Activated T-helper 1 cell treated with anti-CD3 and anti-CD28 coated beads, Interleukin-12 subunit alpha, Interleukin-12 subunit beta, Interleukin-2, Interleukin-4 antibody, amounts not matched to agents 30 ng/mL and 10 ng/mL and 1 ng/mL, durations not matched to agents 14 hours and 24 hours and 36 hours (primary cell): ENCODE measurements at places on chromosomes 2 and 18. TPM values are rescaled to one million over a fixed set of nuclear protein-coding genes. Genes with fewer than 3 reads are reported as not detected.

DNA sequence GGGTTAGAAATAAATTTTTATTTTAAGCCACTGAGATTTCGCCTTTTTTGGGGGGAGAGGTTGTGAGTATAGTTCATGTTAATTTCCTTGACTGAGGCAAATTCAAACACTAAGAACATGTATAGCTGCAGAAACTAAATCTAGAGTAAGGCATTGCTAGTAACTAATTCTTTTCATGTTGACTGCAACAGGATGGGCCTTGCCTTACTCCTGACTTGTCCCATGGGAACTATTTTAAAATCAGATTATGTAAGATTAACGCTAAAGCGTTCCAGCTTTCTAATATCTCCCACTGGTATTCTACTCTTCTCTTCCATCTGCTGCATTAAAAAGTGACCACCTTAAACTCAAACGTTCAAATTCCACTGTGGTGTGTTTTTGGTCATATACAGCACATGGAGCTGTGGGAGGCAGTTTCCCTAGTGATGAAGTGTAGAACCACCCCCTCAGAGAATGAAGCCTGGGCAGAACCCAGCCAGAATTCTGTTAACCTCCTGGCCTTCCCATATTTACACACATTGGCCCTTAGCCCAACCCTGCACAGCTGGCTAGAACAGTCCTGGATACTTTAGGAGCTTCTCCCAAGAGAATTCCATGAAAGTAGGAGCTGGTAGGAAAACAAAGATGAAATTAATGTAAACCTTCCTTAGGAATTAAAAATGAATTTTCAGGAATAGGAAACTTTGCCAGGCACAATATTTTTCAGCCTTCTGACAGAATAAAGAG, 687.8 kb downstream of the SLC4A3 start:
- H3K36me3 ChIP-seq: no peaks in the 10 kb centered on the region
- H3K4me1 ChIP-seq: no peaks in the 10 kb centered on the region
- peaks cover 2% of the 10 kb centered on the region for H3K27me3 ChIP-seq
- H3K4me3 ChIP-seq: no peak overlapping the region
- DNase-seq: no peak

The FSIP2 gene
- total RNA-seq: 0.23 TPM in 1 of 2 replicates, not detected in the other

- peaks cover 20% of the 10 kb centered on the region for H3K4me1 ChIP-seq
- DNase-seq: no peak
- no peak overlapping the region for H3K27ac ChIP-seq
- peaks cover under 1% of the 10 kb centered on the region for H3K36me3 ChIP-seq
Measured at GRCh38 chr2:230564805-230565779, 147.6 kb upstream of the CAB39 start.

The FBXO41 gene
- 29.3 and 30.9 TPM in 2 replicates for total RNA-seq

DNA sequence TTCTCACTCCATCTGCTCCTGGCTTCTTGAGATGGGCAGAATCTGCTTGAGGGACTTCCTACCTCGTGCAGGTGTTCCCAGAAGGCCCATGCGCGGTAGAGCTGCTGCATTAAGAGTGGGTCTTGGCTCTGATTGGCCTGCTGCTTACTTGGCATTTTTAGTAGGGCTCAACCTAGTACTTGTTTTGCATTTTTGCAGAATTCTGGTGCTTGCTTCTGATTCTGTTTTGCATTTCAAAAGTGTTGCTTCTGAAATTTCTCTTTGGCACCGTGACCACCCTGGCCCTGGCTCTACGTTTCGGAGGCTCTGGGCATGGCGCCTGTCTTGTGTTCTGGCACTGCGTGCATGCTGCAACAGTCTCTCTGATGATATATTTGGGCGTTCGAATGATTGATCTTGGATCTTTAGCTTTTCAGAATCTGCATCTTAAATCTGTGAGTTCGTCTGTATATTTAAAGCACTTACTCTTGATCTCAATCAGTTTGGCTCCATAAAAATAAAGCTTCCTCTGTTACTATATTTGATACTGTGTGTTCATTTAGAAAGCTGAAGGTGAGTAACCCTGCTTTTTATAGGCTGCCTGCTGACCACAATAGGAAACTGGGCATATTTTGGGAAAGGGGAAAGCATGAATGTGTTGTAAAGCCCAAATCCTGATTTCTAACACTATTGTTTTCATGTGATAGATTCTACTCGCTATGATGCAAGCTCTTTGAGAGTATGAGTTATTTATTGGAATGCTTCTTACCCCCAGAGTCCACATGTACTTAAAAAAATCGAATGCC, 22.2 kb downstream of the EFR3B start:
- no peak overlapping the region for H3K27ac ChIP-seq
- no peak overlapping the region for H3K4me3 ChIP-seq
- peaks cover 6% of the 10 kb centered on the region for H3K4me1 ChIP-seq
- no peaks in the 10 kb centered on the region for H3K27me3 ChIP-seq
- DNase-seq: no peak
- no peaks in the 10 kb centered on the region for H3K36me3 ChIP-seq

- H3K4me3 ChIP-seq: no peak overlapping the region
- no peaks in the 10 kb centered on the region for H3K36me3 ChIP-seq
- DNase-seq: no peak
- H3K4me1 ChIP-seq: no peaks in the 10 kb centered on the region
- H3K27ac ChIP-seq: no peak overlapping the region
Measured at GRCh38 chr18:32442575-32442974, 28.1 kb downstream of the GAREM1 start.

DNA sequence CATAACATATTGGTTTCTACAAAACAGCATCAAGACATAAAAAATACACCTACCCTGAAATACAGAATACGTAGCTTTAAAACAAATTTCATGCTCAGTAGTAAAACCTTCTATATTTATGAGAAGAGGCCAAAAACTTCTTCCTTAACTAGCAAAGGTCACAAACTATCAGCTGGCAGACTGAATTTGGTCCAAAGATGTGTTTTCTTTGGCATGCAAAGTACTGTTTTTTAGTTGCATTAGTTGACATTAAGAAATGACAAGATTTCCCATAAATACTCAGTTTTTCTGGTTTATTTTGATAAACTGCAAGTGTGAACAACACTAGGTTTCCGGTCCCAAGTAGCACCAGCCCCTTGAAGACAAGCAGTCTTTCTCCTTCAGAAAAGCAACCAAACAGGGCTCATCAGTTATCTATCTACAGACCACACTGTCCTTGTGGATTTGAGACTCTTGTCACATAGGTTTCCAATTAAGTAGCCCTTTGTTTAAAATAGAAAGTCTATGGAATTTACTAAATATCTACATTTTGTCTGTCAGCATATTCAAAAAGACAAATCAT, 35.6 kb downstream of the SLC25A12 start:
- no peaks in the 10 kb centered on the region for H3K27me3 ChIP-seq
- no peak overlapping the region for H3K4me3 ChIP-seq
- no peaks in the 10 kb centered on the region for H3K4me1 ChIP-seq
- H3K27ac ChIP-seq: no peak overlapping the region
- DNase-seq: no peak
- H3K36me3 ChIP-seq: peaks cover 25% of the 10 kb centered on the region

- no peak overlapping the region for H3K27ac ChIP-seq
- no peaks in the 10 kb centered on the region for H3K4me1 ChIP-seq
- no peaks in the 10 kb centered on the region for H3K36me3 ChIP-seq
Measured at GRCh38 chr2:180289627-180290026, 282.5 kb upstream of the CWC22 start.

GRCh38 chr2:18501729-18502128, 58.7 kb downstream of the RDH14 start:
- no peaks in the 10 kb centered on the region for H3K4me1 ChIP-seq
- H3K27me3 ChIP-seq: peaks cover 1% of the 10 kb centered on the region
- no peak for DNase-seq
- no peak overlapping the region for H3K27ac ChIP-seq
- no peaks in the 10 kb centered on the region for H3K36me3 ChIP-seq

The KHK gene
- total RNA-seq: 12.2 and 12.4 TPM in 2 replicates

- H3K27ac ChIP-seq: no peak overlapping the region
- H3K27me3 ChIP-seq: peaks cover 3% of the 10 kb centered on the region
- H3K4me3 ChIP-seq: no peak overlapping the region
- H3K36me3 ChIP-seq: no peaks in the 10 kb centered on the region
- DNase-seq: no peak
Measured at GRCh38 chr2:232973796-232974195, 39.3 kb downstream of the NGEF start.

GRCh38 chr2:46657042-46657504, 177.7 kb downstream of the TMEM247 start:
- no peak for DNase-seq
- H3K36me3 ChIP-seq: no peaks in the 10 kb centered on the region

The SH3BP4 gene
- 0.05 and 0.26 TPM in 2 replicates for total RNA-seq
